ENCODE measurements at places on chromosomes 1 and 21.

DNA sequence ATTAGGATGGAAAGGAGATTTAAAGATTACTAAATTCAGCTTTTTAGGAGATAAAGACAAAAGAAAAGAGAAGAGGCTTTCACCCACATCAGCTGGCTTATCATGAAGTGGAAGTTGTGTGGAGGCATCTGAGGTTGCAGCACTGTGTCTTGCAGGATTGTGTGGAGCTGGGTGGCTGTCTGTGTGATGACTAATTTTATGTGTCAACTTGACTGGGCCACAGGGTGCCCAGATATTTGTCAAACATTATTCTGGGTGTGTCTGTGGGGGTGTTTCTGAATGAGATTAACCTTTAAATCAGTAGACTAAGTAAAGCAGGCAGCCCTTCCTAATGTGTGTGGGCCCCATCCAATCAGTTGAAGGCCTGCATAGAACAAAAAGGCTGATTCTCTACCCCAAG is 3.9 kb downstream of the KCNA10 start:
- DNase-seq = no peak

DNA sequence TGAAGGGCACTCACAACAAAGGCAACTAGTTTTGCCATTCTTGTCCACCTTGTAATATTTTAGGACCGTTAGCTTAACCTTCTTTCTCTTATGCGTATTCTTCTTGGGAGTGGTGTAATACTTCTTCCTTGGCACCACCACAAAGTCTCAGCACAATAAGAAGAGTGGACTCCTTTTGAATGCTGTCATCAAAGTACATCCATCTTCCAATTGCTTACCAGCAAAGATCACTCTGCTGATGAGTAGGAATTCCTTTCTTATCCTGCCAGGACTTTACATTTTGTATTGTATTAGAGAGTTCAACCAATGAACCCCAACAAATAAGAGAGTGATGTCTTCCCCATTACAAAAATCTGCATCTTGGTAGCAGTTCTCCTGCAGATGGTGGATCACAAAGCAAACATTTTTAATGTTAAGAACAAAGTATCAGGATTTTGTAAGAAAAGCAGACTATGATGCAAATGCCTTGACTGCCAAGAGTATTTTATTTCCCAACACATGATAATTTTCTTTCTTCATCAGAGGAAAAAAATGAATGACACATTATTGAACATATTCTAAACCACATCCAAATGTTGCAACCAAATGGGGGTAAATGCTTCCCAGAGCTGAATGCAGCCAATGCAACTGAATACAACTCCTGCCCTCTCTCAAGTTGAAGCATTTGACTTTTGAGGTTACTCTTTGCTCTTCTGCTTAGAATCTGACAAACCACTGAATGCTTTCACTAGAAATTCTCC is 5.1 kb upstream of the ARNT start:
- no peak for DNase-seq

DNA sequence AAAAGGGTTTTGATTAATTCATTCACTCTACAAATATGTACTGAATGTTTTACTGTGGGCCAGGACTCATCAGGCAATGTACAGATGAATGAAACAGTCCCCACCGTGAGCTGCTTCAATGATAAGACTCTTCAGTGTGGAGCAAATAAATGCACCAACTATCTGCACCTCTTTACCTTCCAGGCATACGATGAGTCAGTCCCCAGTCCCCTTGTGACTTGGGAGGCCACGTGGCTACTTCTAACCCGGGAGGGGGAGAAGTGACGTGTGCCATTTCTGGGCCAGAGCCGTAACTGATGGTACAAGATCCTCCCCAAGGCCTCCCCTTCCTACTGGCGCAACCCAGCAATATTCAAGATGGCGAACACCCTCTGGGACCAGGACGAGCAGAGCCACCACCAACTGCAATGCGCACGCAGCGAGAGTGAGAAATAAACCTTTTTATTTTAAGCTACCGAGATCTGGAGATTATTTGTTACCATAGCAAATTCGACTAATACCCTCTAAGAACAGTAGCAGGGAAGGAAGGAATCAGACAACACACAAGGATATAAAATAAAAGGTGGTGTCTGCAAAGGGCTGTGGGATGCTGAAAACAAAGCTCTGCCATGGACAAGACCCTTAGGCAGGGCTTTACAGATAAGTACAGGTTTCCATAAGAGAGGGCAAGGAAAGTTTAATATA is 74.5 kb downstream of the NPHP4 start:
- no peak for DNase-seq

- DNase-seq = no peak
Observed at GRCh38 chr1:53371851-53372250, 44.0 kb upstream of the LRP8 start.

DNA sequence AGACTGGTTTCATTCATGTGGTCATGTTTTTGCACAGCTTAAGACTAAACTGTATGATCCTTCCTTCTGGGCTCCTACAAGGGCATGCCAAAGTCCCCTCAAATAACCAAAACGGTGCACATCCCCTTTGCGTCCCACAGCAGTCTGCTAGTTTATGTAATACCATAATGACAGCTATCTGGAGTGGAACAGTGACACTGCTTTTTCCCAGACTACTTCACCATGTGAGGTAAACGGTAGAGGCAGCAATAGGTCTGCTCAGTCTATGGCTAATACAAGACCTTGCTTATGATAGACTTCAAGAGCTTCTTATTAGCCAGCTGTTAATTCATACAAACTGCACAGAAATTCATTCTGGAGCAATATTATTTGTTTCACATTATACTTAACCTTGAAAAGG is 395.5 kb downstream of the SMYD3 start:
- DNase-seq = no peak

DNA sequence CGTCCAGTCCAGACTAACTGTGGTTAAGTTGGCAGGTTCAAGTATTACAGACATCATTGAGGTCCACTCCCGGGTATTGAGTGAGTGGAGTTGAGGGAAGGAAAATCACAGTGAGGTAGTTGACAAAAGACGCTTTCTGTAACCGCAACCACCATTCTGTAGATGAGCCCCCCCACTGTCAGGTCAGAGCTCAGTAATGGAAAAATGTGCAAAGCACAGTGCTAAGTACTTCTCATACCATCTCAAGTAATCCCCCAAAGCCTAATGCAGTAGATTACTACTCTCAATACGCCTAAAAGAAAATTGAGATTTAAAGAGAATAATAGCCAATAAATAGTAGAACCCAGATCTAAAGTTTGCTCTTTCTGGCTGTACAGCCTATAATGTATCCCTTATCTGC is 522.8 kb downstream of the LMO4 start:
- DNase-seq = no peak

DNA sequence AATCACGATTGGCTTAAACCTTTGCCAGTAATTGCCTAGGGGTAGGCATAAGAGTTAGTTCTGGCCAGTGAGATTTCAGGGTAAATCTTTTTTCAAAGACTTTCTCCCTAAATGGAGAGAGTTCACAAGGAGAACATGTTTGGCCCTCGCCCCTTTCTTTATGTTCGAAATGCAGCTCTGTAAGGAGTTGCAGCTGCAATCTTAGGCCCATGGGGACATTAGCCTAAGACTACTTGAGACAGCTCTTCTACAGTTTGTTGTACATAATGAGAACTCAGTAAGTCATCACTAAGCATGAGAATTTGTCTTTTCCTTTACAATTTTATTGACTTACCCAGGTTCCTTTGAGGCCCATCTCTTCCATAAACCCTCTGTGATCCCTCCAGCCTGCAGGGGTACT is 40.4 kb upstream of the GADD45A start:
- DNase-seq = no peak

- DNase-seq = no peak
Observed at GRCh38 chr21:28791595-28792282, 200.9 kb downstream of the LTN1 start.

DNA sequence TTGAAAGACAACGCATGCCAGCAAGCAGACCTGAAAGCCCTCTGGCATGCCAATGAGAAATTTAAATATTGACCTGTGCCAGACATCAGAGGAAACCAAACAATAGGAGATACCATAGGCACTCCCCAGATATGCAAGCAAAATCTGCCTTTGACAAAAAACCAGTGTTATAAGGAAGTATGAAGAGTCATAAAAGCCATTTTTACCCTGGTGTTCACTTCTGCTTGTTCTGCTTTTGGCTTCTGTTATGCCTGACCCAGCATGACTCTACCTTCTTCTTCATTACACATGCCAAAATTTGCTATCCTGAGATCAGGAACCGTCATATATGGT is 26.4 kb downstream of the NPHS2 start:
- DNase-seq = no peak

- DNase-seq = no peak
Observed at GRCh38 chr1:245197911-245198379, 43.2 kb downstream of the KIF26B start.

DNA sequence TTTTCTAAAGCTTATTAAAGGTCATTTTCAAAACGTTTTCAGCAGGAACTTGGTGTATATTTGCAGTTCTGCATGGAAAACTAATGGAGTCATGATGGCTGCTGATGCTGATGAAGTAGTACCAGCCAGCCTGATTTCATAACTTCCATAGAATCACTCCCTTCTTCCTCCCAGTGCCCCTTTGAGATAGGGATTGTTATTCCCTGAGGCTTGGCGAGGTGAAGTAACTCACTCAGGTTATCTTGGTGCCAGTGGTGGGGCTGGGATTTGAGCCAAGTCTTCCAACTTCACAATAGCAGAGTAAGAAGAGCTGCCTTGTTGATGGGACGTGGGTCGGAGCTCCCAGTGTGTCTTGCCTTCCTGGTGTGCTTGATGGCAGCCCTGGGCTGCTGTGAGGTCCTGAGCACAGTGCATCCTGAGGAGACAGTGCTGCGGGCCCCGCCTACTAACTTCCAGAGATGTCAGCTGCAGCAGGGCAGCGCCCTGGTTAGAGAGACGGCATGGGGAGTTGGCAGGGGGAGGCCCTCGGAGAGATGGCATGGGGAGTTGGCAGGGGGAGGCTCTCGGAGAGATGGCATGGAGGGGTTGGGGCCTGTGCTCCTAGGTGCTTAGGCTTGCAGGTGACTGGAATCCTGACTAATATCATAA is 92.6 kb downstream of the PCBP3 start:
- no peak for DNase-seq

- DNase-seq = no peak
Observed at GRCh38 chr1:1210726-1211540, 3.0 kb downstream of the TNFRSF4 start.

DNA sequence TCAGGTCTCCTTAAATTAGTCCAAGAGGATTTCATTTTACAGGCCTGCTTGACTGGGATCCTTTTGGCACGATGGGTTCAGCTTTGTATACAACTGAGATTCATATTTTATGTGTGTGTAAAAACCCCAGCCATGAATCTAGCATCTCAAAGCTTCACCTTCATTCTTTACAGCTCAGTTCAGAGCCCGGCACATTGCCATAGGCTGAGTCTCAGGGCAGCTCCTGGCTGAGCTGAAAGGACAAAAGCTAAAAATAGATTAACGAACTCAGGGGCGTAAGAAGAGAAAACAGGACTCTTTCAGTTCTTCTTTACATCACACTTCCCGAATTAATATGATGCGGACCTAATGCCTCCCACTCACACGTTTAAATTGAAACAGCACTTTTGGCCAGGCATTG is 262.8 kb upstream of the PBX1 start:
- no peak for DNase-seq
